Omental fat pad (tissue), 4 donors: ENCODE measurements at places on chromosomes 3 and 15. TPM values are rescaled to one million over a fixed set of nuclear protein-coding genes. Genes with fewer than 3 reads are reported as not detected.

The C3orf20 gene
- 0.28 TPM for total RNA-seq

The GOLGA8N gene
- total RNA-seq = 10.5 TPM

The CNTN3 gene
- total RNA-seq = 2.2 TPM

The FBXW12 gene
- not detected for total RNA-seq

DNA sequence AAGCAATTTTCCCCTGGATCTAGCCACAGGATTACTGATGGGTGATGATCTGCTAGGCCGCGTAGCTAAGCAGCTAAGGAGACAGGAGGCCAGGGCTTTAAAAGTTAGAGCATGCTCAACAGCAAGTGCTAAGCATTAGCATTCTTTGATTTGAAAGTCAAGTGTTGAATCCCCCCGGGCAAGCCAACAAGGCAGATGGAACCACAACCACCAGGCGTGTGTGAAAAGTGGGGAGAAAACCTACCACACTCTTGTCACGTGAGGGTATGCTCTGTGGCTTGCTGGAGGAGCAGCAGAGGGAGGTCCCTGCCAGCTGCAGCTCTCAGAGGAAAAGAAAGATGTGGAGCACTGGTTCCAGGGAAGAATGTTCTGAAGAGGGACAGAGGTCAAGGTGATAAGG lies 20.9 kb downstream of the SLC51A start:
- no peak for DNase-seq

DNA sequence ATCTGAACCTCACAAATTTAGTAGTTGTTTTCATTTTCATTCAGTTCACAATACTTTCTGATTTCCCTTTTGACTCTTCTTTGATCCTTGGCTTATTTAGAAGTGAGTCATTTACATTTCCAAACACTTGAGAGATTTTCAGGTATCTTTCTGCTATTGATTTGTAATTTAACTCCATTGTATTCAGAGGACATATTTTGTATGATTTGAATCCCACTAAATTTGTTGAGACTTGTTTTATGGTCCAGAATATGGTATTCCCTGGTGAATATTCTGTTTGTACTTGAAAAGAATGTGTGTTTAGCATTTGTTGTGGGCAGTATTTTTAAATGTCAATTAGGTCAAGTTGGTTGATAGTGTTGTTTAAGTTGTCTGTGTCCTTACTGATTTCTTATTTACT lies 29.6 kb downstream of the FAN1 start:
- DNase-seq = no peak

GRCh38 chr3:85427467-85427866 lies 468.7 kb downstream of the CADM2 start:
- no peak for DNase-seq

DNA sequence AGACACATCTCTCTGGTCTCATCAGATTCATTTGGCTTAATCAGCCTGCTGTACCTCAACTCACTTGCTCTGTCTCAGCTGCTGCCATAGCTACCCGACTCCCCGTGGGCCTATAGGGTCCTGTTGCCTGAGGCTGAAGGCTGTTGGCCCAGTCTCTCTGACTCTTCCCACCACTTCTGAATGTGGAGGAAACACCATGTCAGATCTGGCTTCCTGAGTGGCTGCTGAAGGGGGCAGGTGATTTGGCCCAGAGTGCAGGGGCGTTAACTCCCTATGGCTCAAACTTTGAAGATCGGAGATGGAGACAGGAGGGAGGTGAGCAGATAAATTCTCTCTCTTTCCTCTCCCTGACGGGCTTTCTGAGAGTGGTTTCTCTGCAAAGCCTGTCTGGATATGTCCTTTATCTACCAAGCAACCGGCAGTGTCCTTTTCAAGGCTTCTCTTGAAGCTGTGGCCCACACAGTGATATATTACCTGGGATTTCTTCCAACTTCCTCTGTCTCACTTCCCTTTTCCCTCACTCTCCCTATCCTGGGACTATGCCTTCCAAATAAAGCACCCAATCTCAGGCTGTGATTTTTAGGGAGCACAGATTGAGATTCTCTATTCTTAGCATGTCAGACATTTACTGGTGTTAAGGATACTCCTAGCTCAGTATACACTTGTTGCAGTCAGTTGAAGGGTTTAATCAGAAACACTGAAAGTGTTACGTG lies 334.9 kb upstream of the TBC1D5 start:
- no peak for DNase-seq

DNA sequence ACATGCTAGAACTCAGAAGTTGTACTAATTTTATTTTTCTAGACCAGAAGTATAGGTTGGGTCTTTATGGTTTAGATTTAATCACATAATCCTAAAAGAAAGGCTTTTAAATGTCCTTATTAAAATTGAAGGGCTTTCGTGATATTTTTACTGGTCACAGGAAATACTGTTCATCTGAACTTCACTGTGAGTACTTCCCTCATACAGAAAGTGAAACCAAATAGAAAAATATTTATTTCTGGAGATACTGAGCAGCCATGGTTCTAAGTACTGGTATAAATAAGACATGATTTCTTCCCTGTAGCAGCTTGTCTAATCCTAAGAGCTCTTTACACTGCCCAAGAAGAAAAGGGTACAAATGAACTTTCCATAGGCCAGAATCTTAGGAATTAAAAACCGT lies 2.0 kb downstream of the SNRK start:
- no peak for DNase-seq

- no peak for DNase-seq
Measured at GRCh38 chr15:38499651-38500050, 45.7 kb downstream of the FAM98B start.

DNA sequence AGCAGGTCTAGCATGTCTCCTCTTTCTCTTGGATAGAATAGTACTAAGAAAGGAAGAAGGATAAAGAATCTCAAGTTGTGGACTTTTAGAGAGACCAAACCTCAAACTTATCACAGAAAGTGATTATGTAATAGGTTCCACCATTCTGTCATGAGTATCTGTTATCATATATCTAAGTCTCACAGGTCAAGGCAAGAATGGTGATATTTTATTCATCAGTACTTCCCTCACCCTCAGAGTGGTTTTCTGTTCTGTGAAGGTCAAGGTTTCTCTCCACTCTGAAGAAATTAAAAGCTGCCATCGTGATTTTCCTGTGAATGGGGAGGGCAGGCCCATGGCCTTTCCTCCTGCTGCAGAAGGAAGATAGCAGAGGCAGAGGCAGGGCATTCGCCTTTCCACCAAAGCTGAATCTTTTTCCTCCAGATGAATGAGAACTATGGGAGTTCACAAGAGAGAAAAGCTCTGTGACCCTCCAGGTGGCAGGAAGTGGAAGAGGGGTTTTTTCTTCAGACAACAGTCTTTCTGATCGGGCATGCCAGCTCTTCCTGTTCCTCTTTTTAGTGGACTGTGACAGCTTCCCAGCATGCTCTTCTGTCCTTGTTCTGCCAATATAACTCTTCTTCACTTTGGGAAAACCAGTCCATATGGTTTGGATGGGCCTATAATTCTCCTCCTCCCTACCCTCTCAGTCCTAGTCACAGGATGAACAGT lies 37.1 kb upstream of the CCK start:
- DNase-seq = no peak

DNA sequence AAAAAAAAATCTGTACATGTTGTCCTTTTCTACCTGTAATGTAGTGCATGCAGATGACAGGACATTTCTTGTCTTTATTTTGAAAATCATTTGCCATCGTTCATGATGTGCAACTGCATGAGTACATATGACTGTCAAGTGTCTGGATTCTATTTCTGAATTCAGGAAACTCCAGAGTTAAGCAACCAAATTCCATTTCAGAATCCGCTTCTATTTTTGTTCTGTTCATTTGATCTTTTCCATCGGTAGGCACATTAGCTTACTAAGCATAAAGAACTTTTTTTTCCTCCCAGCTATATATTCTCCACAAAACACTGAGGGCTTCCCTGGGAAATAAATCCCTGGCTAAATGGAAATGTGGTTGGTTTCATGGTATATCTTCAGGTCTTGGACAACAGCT lies 365.6 kb downstream of the PTPRG start:
- no peak for DNase-seq

DNA sequence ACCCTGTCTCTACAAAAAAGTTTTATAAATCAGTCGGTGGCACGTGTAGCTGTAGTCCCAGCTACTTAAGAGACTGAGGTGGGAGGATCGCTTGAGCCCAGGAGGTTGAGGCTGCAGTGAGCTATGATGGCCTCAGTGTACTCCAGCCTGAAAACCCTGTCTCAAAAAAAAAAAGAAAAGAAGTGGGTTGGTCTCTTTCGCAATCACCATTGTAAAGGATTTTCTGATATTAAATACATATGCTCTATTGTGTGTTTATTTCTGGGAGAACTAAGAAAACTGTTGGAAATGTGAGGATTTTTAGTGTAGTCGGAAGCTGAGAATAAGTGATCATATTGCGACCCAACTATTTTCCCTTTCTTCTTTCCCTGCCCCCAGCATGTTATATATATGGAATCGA lies 7.5 kb downstream of the ZNF710 start:
- DNase-seq = no peak

DNA sequence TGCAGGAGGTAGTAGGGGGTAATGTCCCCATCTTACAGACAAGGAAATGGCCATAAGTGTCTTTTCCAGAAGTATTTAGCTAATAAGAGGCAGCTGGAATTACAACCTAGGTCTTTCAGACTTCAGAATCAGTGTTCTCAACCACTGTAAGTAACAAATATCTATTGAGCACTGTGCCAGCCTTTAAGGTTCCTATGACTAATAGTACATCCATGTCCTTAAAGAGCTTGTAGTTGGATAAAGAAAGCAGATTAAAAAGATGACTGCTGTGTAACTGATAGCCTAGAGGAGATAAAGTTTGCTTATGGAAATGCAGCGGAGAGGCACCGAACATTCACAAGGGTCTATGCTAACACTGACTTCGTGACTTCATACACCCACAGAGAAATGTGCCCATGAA lies 136.0 kb downstream of the KCNMB2 start:
- no peak for DNase-seq

DNA sequence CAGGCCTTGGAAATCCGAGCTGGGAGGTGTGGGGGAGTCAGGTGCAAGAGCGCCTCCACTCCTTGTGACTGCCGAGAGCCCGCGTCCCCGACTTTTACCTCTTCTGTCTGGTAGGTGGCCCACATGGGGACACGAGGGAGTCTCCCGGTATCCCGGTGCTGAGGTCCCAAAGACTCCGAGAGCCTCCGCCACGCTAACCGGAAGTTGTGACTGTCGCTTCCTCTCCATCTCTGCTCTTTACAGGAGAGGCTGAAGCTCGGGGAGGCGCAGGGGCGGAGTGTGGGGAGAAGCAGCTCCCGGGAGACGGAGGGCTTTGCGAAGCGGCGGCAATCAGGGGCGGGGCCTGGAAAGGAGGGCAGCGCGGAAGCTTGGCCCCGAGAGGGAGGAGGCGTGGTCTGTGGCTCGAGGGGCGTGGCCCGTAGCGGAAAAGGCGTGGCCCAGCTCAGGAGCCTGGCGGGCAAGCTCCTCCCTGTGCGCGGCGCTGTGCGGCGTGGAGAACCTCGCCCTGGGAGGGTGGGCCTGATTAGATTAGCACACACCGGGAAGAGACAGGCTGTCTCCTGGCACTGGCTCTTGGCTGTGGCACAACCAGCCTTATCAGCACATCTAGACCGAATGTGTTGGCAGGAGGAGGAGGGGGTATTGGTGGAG lies 143.9 kb downstream of the GABRB3 start:
- no peak for DNase-seq

DNA sequence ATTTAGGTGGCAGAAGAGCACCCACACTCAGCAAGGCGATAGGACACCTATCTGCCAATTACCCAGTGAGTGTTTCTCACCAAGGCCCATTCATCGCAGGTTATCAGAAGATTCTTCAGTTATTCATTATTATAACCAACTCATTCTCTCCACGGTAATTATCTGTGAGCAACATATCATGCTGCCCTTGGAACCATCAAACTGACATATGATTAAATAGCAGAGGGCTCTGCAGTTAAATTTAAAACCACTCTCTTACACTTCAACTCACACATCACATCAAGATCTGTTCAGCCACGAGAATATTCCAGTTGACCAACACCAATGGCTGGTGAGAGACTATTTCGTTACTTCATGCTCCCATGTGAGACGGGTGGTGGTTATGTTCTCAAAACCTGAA lies 489.3 kb downstream of the ERC2 start:
- no peak for DNase-seq

DNA sequence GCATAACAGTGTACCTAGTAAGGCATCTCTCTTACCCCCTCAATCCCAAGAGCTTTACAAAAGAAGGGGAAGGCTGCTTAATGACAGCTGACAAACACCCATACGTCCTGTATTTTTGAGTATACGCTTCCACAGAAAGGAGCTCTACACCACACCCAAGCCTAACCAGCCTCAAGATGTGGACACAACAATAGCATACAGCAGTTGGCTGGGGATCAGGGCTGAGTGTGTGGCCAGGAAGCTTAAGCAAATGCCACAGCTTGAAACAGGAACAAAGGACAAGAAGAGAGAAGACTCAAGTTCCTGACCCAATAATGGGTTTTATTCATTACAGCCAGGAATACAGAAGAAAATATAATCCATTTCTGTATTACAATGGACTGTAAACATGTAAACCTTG lies 6.9 kb downstream of the HEXA start:
- no peak for DNase-seq

- DNase-seq = no peak
Measured at GRCh38 chr3:160134454-160134853, 90.8 kb upstream of the C3orf80 start.

DNA sequence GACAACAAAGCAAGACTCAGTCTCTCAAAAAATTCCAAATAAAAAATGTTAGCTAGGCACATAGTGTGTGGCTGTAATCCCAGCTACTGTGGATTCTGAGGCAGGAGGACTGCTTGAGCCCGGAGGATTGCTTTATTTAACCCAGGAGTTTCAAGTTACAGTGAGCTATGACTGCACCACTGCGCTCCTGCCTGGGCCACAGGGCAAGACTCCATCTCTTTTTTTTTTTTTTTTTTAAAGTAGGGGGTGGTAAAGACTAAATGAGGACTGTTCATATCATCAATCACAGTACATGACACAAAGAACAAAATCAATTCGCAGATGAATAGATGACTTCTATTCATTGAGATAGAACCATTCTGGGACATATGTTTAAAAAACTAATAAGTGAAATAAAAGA lies 48.1 kb downstream of the ACAP2 start:
- DNase-seq = no peak
